Hippocampal formation (tissue), 2 donors: ENCODE measurements at places on chromosomes 7 and 10.

DNA sequence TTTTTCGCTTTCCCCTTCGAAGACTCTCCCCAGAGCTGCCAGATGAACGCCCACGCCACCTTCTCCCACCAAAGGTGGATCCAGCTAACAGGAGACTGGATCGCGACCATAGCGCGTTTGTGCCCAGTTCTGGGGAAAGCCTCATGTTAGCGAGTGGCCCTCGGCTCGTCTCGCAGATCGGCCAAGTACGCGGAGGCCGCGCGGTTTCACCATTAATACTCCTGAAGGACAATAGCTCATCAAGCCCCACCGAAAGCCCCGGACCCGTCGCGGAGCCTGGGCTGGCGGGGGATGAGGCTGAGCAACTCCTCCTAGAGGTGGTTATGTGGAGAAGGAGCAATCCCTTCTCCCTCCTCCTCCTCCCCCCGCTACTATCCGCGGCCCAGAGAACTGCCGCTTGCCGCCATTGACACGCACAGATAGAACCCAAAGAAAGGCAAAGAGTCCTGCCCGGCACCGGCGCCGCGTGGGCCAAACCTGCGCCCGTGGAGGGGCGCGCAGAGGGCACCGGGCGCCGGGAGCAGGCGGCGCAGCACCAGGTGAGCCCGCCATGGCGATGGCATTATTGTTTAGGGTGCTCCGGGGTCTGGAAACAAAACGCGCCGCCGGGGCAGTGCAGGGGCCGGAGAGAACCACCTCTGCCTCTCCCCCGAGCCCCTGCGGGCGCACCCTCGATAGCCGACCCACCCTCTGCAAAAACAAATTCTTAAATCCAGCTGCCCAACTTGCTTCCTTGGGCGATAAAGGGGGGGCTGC, at the start of gene MACROH2A2:
Gene MACROH2A2, plus strand, starts transcription at position 385 of the 756 bp plus-strand sequence. CDS start 22,813 bp downstream, outside the sequence.
- DNase-seq, result peak; percentile 49

- no peak for DNase-seq
These were observed 135.4 kb upstream of the FZD1 start for GRCh38 chr7:91128683-91129348.

DNA sequence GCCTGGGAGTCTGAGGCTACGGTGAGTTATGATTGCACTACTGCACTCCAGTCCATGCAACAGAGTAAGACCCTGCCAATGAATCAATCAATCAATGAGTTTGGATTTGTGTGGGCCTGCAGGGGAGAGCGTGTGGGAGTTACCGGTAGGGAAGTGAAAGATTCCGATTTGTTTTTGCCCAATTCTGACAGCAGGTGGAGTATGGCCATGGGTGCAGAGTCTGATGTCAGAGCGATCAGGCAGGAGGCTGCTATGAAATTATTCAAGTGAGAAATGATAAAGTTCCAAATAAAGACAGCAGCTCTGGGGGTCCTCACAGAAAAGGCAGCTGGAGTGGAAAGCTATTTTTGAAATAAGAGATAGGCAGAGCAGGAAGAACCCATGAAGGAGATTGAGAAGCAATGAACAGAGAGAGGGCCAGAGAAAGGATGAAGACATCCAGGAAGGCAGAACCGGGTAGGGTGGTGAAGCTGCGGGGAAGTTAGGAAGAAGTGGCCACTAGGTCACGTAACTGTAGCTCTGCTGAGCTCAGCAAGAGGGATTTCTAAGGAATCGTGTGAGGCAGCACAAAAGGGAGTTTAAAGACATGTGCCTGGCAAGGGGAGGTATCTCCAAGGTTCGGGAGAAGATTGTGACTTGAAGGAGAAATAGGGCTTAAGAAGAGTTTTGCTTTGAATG, 93.7 kb upstream of the NMT2 start:
- peak; percentile 34 for DNase-seq

DNA sequence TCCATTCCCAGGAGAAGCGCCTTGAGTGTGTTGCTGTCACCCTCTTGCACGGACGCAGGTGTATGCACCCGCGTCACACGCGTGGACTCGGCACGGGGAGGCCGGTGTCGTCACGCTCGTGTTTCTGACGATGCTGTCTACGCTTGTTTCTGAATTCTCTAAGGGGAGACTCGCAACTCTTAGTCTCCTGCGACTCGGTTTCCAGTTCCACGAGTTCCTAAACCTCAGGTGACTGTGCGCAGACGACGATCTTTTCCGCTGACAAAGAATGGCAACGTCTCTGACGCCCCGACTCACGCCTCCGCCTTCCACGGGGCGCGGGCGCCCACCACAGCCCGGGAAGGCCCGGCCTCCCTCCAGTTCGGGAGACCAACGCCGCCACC, 579 bp downstream of the IDI1 start:
- no peak for DNase-seq

- no peak for DNase-seq
These were observed 235.1 kb upstream of the AUTS2 start for GRCh38 chr7:69363136-69363535.
